Common myeloid progenitor, CD34-positive (primary cell): ENCODE measurements at places on chromosomes 4 and X.
A peak's percentile ranks its signal among the peaks of the same experiment; 100 is the strongest.

DNA sequence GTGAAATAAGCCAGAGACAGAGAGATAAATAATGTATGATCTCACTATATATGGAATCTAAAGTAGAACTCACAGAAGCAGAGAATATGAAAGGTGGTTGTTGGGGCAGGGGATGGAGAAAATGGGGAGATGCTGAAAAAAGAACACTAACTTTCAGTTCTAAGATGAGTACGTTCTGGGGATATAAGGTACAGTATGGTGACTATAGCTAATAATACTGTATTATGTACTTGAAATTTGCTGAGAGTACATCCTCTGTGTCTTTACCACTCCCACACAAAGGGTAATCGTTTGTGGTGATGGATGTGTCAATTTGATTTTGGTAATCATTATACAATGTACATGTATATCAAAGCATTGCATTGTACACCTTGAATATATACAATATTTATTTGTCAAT, 6.6 kb downstream of the FBXL5 start:
- DNase-seq = no peak

DNA sequence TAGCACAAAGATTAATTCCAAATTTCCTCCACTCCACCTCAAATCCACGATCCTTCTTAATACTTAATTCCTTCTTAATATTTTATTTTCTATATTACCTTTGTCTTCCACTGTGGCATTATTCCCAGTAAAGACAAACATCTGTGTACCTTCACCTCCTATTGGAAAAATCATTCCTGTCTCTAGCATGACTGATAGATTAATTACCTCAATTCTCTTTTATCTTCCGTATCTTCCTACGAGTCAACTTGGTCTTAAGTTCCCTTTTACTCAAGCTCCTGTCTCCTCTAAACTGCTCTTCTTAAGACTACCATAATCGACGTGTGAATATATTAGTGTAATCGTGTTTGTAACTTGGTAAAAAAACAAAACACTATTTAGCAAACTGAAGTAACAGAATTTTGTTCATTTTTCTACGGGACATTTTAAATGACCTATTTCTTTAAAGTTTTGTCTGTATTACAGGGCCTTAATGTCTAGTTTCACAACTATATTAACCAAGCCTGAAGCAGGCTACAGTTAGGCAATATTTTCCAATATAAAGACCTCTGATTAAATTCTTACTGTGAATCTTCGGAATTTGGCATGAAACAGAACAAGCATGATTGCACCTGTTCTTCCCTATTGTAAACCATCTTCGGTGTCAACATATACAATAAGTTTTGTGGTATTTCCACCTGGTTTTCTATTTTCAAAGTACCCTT, 1.1 kb upstream of the USP38 start:
- DNase-seq = no peak

DNA sequence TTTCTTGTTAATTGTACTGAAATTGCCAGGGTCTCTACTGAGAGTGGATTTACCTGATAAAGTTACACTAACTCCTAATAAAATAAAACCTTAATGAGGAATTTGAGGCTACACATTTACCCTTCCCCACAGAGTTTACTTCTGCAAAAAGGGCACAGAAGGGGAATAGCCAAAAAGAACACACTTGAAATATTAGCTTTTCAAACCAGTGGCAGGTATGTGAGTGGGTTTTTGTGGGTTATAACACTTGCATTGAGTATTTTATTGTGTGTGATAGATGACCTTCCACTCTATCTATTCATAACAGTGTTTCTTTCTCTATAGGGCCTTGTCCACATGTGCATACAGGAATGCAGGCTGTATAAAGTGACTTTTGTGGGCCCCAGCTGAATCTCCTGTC, 5.0 kb upstream of the GPR174 start:
- no peak for DNase-seq

GRCh38 chr4:112633477-112634235, 3.1 kb downstream of the ZGRF1 start:
- DNase-seq = peak; percentile 36

DNA sequence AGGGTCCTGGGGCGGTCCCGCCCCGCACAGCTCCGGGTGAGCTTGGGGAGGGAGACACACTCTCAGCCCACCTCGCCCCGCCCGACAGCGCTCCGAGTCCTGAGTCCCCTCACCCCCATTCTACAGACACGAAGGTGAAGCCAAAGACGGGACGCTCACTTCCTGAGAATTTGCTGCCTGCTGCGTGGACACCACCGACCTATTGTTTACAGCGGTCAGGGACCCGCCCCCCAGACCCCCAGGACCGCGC, 796 bp upstream of the ZNF141 start:
- DNase-seq = no peak

DNA sequence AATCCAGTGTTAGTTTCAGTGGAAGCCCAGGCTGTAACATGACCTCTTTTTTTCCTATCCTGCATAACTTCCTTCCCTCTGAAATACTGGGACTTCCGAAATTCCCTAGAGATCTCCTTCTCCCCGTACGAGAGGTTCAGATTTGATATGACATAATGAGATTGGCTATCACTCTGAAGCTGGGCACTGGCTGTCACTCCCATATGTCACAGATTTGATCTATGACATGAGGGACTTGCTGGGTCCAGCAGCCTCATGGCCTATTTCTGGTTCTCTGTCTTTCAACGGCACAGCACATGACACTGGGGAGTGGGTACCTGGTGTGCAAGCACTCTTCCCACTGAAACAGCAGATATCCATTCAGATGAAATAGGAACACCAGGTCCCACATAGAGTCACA, 36.7 kb downstream of the PF4 start:
- no peak for DNase-seq

DNA sequence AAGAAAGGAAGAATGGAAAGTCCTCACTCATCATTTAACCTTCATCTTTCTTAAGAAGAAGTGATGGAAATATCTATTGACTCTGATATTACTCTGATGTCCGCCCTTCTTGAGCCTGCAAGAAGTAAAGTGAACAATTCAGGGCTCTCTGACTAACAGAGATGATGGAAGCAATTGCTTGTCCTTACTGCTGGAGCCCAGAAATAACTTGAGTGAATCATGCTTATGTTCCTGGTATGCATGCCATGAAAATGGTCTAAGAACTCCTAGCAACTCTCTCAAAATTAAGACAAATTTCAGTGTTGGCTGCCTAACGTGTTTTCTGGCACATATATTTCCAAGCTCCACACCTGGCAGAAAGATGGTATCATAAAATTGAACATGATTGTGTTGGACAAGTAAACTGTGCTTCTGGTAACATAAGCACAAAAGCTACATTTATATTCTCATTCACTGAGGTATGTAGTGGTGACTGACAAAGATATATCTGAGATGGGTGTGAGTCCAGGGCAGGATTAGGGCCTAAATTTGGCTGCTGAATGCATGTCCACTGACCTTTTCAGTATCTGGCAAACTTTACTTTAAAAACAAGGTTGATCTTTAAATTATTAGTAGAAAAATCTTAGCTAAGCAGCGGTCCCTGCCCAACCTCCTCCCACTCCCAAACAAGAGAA, 109.2 kb upstream of the OTUD4 start:
- DNase-seq = no peak

GRCh38 chr4:13694256-13694655, 66.7 kb upstream of the BOD1L1 start:
- DNase-seq = no peak

DNA sequence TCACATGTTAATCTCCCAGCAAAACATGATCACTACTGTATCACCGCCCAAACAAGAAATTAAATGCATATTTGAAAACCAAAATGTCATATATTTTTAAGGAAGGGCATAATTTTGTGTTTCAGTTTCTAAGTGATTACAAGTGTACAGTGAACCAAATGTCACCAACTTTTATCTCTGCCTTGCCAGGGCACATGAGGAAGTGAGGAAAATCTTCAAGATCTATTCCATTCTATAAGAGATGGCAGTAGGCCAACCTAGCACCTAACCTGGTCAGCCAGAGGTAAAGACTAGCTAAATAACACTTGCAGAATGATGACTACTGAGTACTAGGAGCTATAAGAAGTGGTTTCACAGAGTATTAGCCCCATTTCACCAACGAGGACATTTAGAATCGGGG, 107.2 kb downstream of the ATP11C start:
- DNase-seq = peak; percentile 34

DNA sequence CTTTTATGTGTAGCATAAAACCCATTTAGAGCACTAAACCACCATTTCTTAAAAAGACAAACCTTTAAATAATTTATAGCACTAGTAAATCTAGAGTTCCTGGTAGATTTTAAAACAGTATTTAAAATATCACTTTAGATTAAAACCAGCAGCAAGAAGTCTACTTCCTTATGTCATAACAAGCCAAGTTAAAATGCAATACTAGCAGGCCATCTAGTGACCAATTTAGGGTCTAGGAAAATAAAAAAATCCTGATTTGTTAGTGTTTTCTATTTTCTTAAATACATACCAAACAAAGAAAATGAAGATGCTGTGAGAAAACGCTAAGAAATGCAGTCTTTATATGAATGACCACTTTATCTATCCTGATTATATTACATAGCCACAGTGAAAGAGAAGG, 53.9 kb downstream of the PAPSS1 start:
- peak; percentile 31 for DNase-seq

GRCh38 chrX:39904816-39905537, 192.8 kb downstream of the BCOR start:
- DNase-seq = no peak

DNA sequence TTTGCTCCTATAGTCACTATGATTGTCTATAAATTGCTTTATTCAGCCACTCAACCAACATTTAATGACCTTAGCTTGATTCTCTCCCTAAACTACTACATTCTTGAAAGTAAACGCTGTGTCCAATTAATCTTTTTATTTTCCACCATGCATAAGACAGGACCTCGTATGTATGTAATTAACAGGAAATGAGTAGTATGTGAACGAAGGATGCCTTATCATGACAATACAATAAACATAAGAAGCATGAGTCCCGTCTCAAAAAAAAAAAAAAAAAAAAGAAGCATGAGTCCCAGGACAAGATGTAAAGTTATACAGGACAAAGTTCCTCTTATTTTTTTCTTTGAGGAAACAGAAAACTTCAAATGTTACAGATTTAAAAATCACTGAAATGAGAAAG, 92.5 kb downstream of the PPP3CA start:
- DNase-seq = no peak

DNA sequence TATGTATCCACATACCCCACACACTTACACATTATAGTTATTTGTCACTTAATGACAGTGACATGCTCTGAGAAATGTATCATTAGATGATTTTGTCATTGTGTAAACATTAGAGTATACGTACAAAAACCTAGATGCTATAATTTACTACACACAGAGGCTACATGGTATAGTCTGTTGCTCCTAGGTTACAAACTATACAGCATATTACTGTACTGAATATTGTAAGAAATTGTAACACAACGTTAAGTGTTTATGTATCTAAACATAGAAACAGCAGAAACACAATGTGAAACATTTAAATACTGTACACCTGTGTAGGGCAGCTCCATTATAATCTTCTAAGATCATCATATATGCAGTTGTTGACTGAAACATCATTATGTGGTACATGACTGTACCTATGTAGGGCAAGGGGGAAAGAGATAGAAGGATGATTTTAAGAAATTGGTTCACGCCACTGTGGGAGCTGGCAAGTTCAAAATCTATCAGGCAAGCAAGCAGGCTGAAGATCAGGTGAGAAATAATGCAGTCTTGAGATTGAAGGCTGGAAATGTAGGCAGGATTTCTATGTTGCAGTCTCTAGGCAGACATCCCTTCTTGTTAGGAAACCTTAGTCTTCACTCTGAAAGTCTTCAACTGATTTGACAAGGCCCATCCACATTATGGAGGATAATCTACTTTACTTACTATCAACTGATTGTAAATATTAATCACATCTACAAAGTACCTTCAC, 78.0 kb upstream of the CPEB2 start:
- peak; percentile 74 for DNase-seq

DNA sequence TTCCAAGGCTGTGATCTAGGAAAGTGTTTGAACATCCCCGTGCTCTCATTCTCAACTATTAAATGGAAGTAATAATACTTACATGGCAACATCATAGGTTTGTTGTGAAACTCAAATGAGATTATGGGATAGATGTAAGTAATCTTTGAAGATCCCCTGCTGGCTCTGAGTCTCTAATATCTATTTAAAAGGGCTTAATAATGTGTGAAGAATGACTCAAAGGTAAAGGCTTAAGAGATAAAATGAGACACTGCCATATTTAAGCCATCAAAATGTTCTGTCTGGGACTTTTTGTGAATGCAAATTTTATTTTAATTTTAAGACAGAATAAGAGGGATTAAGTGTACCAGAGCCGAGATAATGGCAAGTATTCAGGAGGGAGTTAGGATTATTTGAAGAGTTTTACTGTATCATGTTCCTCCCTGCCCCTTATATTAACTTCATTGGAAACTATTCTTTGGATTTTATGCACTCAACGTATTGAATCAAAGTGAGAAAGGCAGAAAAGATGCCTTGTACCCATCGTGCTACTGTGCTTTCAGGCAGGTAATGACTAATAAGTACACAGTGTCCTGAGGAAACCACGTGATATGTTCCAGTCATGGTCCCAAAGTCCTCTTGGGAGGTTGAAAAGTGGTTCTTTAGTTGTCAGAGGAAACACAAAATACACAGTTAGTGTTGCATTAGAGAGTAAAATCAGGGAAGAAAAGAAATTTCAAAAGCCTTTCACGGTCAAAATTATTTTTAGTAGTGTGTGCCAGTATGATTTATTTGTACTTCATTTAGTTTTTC, 192.4 kb downstream of the RBM46 start:
- no peak for DNase-seq

DNA sequence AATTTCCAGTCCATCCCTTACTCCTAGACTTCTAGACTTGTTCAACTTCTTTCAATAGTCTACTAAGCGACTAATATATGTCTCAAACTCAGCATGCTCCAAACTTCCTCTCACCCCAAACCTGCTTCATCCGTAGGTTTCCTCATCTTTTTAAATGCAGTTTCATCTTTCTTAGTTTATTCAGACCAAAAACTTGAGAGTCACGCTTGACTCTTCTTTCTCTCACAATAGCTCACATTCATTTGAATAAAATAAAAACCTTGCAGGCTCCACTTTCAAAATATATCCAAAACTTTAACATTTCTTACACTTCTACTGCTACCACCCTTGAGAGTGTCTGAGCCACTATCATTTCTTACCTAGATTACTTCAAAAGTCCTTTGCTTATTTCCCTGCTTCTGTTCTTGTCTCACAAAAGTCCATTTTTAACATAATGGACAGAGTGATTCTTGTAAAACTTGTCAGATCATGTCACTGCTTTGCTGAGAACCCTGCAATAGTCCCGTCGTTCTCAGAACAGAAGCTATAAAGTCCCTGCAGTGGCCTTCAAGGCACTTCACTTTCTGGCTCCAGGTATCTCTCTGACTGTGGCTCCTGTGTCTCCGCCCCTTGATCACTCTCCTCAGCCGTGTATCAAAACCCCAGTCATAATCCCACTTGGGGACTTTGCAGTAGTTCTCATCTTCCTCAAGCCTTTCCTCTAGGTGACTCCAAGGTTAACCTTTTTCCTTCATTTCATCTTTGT, 167.6 kb downstream of the ARHGAP24 start:
- DNase-seq = no peak
